ENCODE measurements at places on chromosomes 6 and 20. TPM values are rescaled to one million over a fixed set of nuclear protein-coding genes. Genes with fewer than 3 reads are reported as not detected.

CD109 gene
- 13.2 TPM for total RNA-seq

C20orf202 gene
- not detected for total RNA-seq

HNF4A gene
- total RNA-seq = not detected

HCRTR2 gene
- total RNA-seq = not detected

ZNF337 gene
- total RNA-seq = 12.6 TPM

SYCP2L gene
- 0.25 TPM for total RNA-seq

HMGA1 gene
- total RNA-seq = 569 TPM

AKAP12 gene
- 4.1 TPM for total RNA-seq

DNA sequence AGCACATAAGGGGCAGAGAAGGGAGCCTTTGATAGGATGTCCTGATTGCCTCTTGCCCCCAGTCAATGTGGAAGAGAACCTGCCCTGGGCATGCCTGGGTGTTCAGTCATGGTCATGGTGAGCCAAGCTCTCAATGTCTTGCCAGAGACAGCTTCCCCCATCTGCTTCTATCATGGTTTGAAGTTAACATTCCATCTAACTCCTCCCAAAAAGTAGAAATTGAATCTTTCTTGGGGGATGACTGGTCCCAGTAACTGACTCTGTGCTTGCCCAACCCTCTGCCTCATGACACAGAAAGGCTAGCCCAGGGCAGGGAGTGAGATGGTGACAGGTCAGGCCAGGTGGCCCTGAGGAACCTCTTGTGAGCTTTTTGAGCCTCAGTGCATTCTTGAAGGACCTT, 60.1 kb downstream of the ADTRP start:
- DNase-seq = no peak
- H3K36me3 ChIP-seq = peaks cover 64% of the 10 kb centered on the region
- no peaks in the 10 kb centered on the region for H3K27me3 ChIP-seq
- H3K4me3 ChIP-seq = no peak overlapping the region
- H3K27ac ChIP-seq = no peak overlapping the region
- peaks cover 54% of the 10 kb centered on the region for H3K4me1 ChIP-seq

GRCh38 chr6:106591111-106591825, 38.0 kb downstream of the RTN4IP1 start:
- H3K27me3 ChIP-seq = no peaks in the 10 kb centered on the region
- no peak overlapping the region for H3K4me3 ChIP-seq
- H3K27ac ChIP-seq = no peak overlapping the region
- H3K4me1 ChIP-seq = no peaks in the 10 kb centered on the region
- H3K36me3 ChIP-seq = peaks cover 11% of the 10 kb centered on the region

DNA sequence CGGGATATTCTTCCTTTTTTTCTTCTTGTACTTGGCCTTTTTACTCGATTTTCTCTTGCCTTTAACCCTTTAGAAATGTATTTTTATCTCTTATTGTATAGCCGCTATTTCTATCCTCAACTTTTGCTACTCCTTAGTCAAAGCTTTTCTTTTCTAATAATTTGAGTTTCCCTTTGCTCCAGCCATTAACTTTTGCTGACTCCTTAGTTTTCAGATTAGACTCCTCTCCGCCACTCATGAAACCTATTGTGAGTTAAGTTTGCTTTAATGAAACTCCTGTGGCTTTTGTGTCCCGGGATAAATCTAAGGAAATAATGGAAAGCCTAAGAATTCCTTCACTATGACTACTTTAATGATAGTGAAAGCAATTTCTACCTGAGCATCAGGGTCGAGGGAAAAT, 590.3 kb upstream of the CITED2 start:
- no peaks in the 10 kb centered on the region for H3K27me3 ChIP-seq
- H3K36me3 ChIP-seq = no peaks in the 10 kb centered on the region
- DNase-seq = no peak
- H3K4me1 ChIP-seq = no peaks in the 10 kb centered on the region

DNA sequence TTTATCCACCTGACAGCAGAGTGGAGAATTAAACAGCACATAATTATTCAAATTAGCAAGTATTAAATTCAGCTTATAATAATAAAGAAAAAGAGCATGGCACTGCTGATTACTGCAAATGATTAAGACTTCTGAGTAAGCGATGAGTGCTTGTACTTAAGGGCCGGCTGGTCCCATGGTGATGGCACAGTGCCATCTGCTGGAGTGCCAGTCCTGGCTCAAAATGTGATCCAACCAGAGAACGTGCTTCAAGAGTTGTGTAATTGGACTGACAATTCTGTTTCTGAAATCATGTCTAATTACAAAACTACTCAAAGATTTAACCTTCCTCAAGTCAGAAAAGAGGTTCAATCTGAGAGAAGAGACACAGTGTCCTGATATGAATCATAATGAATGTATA, 181.6 kb upstream of the RGS17 start:
- peaks cover 2% of the 10 kb centered on the region for H3K27me3 ChIP-seq
- H3K4me3 ChIP-seq = no peak overlapping the region
- peak; percentile 65 for DNase-seq

DNA sequence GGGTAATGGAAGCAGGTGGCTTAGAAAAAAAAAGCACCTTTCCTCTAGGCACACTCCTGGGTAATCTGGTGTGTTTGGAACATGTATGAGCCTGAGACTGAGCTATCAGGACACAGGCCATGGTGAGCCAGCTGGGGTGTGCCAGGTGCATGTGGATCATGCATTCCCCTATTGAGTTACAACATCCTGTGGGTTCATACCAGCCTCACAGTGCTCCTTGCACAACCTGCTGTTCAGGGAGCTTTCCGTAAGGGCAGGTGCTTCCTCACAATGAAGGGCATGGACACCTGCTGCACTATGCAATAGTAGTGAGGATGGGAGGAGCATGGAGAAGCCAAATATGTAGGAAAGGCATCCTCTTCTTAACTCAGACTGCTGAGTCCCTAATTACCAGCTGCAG, 197.2 kb upstream of the SUPT3H start:
- DNase-seq = no peak
- H3K27me3 ChIP-seq = no peaks in the 10 kb centered on the region
- no peak overlapping the region for H3K27ac ChIP-seq
- H3K4me3 ChIP-seq = no peak overlapping the region

- DNase-seq = no peak
- H3K4me1 ChIP-seq = no peaks in the 10 kb centered on the region
These were observed 125.8 kb upstream of the BCLAF1 start for GRCh38 chr6:136415351-136416007.

DNA sequence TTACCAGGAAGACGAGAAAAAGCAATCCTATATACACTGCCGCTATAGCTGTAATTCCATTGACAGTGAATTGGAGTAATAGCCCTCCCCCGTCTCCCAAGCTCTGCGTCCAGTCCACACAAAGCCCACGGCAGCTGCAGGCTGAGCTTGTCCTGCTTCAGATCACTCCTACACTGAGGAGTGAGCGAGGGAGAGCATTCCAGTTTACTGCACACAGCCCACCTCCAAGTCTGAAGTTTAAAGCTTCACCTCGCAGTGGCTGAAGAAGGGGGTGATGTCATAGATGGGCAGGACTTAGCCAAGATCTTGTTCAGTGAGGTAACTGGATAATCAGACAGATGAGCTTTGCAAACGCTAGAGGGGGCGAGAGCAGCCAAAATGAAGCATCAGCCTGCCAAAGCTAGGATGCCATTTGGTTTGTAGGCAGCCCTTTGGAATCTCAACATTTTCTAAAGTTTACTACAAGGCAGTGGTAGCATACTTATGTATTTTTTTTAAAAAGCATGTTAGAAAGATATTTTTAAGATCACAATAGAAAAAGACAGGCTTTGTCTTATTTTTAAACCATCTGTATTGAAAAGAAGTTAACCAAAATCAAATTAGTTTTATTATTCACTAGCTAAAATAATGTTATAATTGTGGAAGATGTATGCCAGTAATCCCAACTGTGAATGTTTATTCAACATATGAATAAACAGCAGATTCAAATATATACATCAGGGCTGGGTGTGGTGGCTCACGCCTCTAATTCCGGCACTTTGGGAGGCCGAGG, at the start of gene FLRT3:
FLRT3 (minus strand) TSS at position 213 of the 772 bp plus-strand sequence. CDS start 10,106 bp downstream, outside the sequence.
- H3K4me3 ChIP-seq = no peak within 1 kb of the TSS
- no peak within 1 kb of the TSS for H3K27ac ChIP-seq
- H3K27me3 ChIP-seq = no peaks in the 10 kb centered on the region
- DNase-seq = peak; percentile 47
- H3K36me3 ChIP-seq = no peaks in the 10 kb centered on the region

DNA sequence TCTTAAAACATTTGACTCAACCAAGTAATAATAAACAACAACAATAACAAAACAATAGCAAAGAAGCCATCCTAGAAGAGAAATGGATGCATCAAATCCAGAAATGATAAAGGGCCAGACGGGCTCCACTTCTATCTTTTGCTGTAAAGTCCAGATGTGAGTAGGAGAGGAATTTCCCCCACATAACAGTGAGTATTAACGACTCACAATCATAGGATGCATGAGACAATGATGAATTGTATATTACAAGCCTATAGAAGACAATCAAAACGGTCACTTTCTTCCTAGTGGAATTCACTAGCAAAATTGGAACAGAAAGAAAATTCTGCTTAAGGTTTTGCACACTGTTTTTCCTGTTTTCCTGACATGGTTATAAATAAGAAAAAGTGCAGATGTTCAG, 97.0 kb upstream of the PREP start:
- no peaks in the 10 kb centered on the region for H3K36me3 ChIP-seq
- H3K27ac ChIP-seq = no peak overlapping the region
- DNase-seq = no peak
- peaks cover 11% of the 10 kb centered on the region for H3K27me3 ChIP-seq
- no peak overlapping the region for H3K4me3 ChIP-seq

GRCh38 chr6:122736616-122737015, 42.9 kb upstream of the FABP7 start:
- H3K4me1 ChIP-seq = no peaks in the 10 kb centered on the region
- DNase-seq = no peak
- peaks cover 2% of the 10 kb centered on the region for H3K27me3 ChIP-seq
- H3K4me3 ChIP-seq = no peak overlapping the region
- H3K27ac ChIP-seq = no peak overlapping the region

GRCh38 chr6:71408787-71409723, 120.4 kb downstream of the OGFRL1 start:
- H3K36me3 ChIP-seq = no peaks in the 10 kb centered on the region
- DNase-seq = no peak
- H3K27me3 ChIP-seq = peaks cover 21% of the 10 kb centered on the region
- H3K27ac ChIP-seq = no peak overlapping the region
- H3K4me3 ChIP-seq = no peak overlapping the region

- H3K36me3 ChIP-seq = no peaks in the 10 kb centered on the region
- peaks cover 49% of the 10 kb centered on the region for H3K27me3 ChIP-seq
- H3K4me1 ChIP-seq = peaks cover 3% of the 10 kb centered on the region
- DNase-seq = peak; percentile 13
- peak within 1 kb of the TSS; percentile 17 for H3K4me3 ChIP-seq
These were observed at the start of gene SLC22A3 for GRCh38 chr6:160348223-160349019. Gene SLC22A3 (plus strand): TSS chr6:160348378. CDS start chr6:160348420, 42 bp downstream.

- no peak overlapping the region for H3K27ac ChIP-seq
- no peak for DNase-seq
- no peaks in the 10 kb centered on the region for H3K36me3 ChIP-seq
- H3K4me1 ChIP-seq = no peaks in the 10 kb centered on the region
These were observed 528.4 kb downstream of the PKHD1 start for GRCh38 chr6:51559059-51559458.

GRCh38 chr20:37379967-37380828, 34.3 kb downstream of the SRC start:
- peaks cover 12% of the 10 kb centered on the region for H3K4me1 ChIP-seq
- no peak overlapping the region for H3K4me3 ChIP-seq
- DNase-seq = no peak

DNA sequence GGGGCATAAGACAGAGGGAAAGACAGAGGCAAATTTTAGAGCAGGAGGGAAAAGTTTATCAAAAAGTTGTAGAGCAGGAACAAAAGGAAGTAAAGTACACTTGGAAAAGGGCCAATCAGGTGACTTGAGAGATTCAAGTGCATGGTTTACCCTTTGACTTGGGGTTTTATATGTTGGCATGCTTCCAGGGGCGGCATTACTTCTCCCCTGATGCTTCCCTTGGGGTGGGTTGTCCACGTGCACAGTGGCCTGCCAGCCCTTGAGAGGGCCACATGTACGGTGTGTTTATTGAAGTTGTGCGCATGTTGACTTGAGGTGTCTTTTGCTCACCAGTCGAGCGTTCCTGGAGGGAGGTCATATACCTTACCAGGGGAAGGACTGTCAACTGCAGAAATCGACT, 259.5 kb upstream of the JARID2 start:
- H3K4me1 ChIP-seq = peaks cover 3% of the 10 kb centered on the region
- no peak overlapping the region for H3K27ac ChIP-seq
- H3K36me3 ChIP-seq = no peaks in the 10 kb centered on the region
- no peak overlapping the region for H3K4me3 ChIP-seq

- no peaks in the 10 kb centered on the region for H3K27me3 ChIP-seq
- H3K36me3 ChIP-seq = no peaks in the 10 kb centered on the region
- H3K27ac ChIP-seq = no peak overlapping the region
These were observed 391.8 kb downstream of the CDH4 start for GRCh38 chr20:61643656-61644377.

- H3K27me3 ChIP-seq = no peaks in the 10 kb centered on the region
- no peak overlapping the region for H3K4me3 ChIP-seq
- H3K36me3 ChIP-seq = no peaks in the 10 kb centered on the region
- DNase-seq = no peak
- H3K4me1 ChIP-seq = no peaks in the 10 kb centered on the region
These were observed 246.7 kb downstream of the DLL1 start for GRCh38 chr6:170043881-170044790.

GRCh38 chr6:143003676-143004075, 57.0 kb upstream of the AIG1 start:
- DNase-seq = no peak
- no peak overlapping the region for H3K4me3 ChIP-seq

GRCh38 chr6:156189714-156190113, 587.5 kb upstream of the ARID1B start:
- H3K27me3 ChIP-seq = no peaks in the 10 kb centered on the region
- H3K4me3 ChIP-seq = no peak overlapping the region
- DNase-seq = no peak
- peak overlapping the region; percentile 12 for H3K27ac ChIP-seq
- H3K4me1 ChIP-seq = peaks cover 42% of the 10 kb centered on the region
- H3K36me3 ChIP-seq = no peaks in the 10 kb centered on the region

- H3K4me3 ChIP-seq = no peak overlapping the region
- H3K27ac ChIP-seq = no peak overlapping the region
- no peak for DNase-seq
These were observed 46.1 kb downstream of the POU3F2 start for GRCh38 chr6:98880486-98880885.

- H3K36me3 ChIP-seq = no peaks in the 10 kb centered on the region
- no peaks in the 10 kb centered on the region for H3K4me1 ChIP-seq
- H3K27me3 ChIP-seq = peaks cover 3% of the 10 kb centered on the region
- DNase-seq = no peak
These were observed 40.8 kb upstream of the EPB41L1 start for GRCh38 chr20:36113566-36114250.

GRCh38 chr6:91633374-91634111, 1046.7 kb upstream of the MAP3K7 start:
- H3K4me3 ChIP-seq = no peak overlapping the region
- no peak overlapping the region for H3K27ac ChIP-seq
- DNase-seq = no peak
- no peaks in the 10 kb centered on the region for H3K4me1 ChIP-seq
- no peaks in the 10 kb centered on the region for H3K27me3 ChIP-seq
- H3K36me3 ChIP-seq = no peaks in the 10 kb centered on the region
